ENCODE measurements at places on chromosomes 1 and 21. TPM values are rescaled to one million over a fixed set of nuclear protein-coding genes. Genes with fewer than 3 reads are reported as not detected.

KANK4 gene
- total RNA-seq = not detected

PRCC gene
- total RNA-seq = 26.5 TPM

IL12RB2 gene
- total RNA-seq = not detected

LACTBL1 gene
- total RNA-seq = not detected

FCAMR gene
- total RNA-seq = not detected

LAMB3 gene
- 4.6 TPM for total RNA-seq

CHI3L1 gene
- 896 TPM for total RNA-seq

C1orf226 gene
- total RNA-seq = 0.29 TPM

SLFNL1 gene
- total RNA-seq = 0.44 TPM

KRTAP19-1 gene
- not detected for total RNA-seq

CDC42SE1 gene
- 68.1 TPM for total RNA-seq

PPFIA4 gene
- 0.14 TPM for total RNA-seq

MANEAL gene
- 0.57 TPM for total RNA-seq

ST6GALNAC5 gene
- total RNA-seq = 7.3 TPM

NEGR1 gene
- total RNA-seq = 15.3 TPM

AKIRIN1 gene
- total RNA-seq = 57.6 TPM

C8A gene
- total RNA-seq = not detected

IFNAR1 gene
- 20.6 TPM for total RNA-seq

C1QTNF12 gene
- 0.44 TPM for total RNA-seq

TPTE gene
- total RNA-seq = 1.1 TPM

VWA1 gene
- 5.9 TPM for total RNA-seq

PLA2G2D gene
- total RNA-seq = not detected

KRTAP7-1 gene
- total RNA-seq = not detected

CYP4A11 gene
- total RNA-seq = not detected

FBXO2 gene
- 1.4 TPM for total RNA-seq

Measured in placental pericyte (primary cell).